ENCODE measurements at places on chromosomes 2 and 18. TPM values are rescaled to one million over a fixed set of nuclear protein-coding genes. Genes with fewer than 3 reads are reported as not detected.
A peak's percentile ranks its signal among the peaks of the same experiment; 100 is the strongest.

MPP4 gene
- total RNA-seq: not detected

VWA3B gene
- not detected for total RNA-seq

RGPD3 gene
- not detected for total RNA-seq

LGALSL gene
- 0.50 TPM for total RNA-seq

SP9 gene
- total RNA-seq: not detected

VIT gene
- not detected for total RNA-seq

RAB17 gene
- total RNA-seq: not detected

MYL1 gene
- not detected for total RNA-seq

CD226 gene
- 181 TPM for total RNA-seq

CDK5R2 gene
- not detected for total RNA-seq

- no peak for DNase-seq
These were observed 66.3 kb upstream of the RPE start for GRCh38 chr2:209936106-209936666.

GRCh38 chr2:84846741-84847142 lies 34.1 kb downstream of the TRABD2A start:
- peak; percentile 50 for DNase-seq

- no peak for DNase-seq
These were observed 744.4 kb downstream of the KCNJ3 start for GRCh38 chr2:155442755-155443372.

- DNase-seq: no peak
These were observed 1338.4 kb upstream of the CHAC2 start for GRCh38 chr2:52429171-52429570.

DNA sequence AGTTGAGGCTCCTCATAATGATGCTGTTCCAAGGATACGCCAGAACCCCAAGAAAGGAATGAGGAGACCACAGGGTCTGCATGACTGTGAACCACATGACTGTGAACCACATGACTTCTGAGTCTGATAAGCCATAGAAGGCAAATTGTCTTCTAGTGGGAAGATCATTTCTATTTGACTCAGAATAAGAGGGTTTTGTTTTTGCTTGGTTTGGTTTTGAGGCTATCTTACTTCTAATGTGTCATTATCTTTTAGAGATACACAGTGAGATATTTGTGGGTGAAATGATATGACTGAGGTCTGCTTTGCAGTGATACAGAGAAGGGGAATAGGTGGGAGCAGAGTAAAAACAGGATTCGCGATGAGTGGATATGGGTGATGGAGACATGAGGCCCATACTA lies 28.9 kb upstream of the BCL2L11 start:
- DNase-seq: no peak

GRCh38 chr2:241466230-241466629 lies 42.2 kb downstream of the STK25 start:
- DNase-seq: no peak

GRCh38 chr2:207475546-207475945 lies 54.2 kb upstream of the CREB1 start:
- DNase-seq: no peak

GRCh38 chr2:231546014-231546715 lies 15.9 kb upstream of the NMUR1 start:
- no peak for DNase-seq

- no peak for DNase-seq
These were observed 74.8 kb upstream of the SLC39A10 start for GRCh38 chr2:195582188-195582587.

DNA sequence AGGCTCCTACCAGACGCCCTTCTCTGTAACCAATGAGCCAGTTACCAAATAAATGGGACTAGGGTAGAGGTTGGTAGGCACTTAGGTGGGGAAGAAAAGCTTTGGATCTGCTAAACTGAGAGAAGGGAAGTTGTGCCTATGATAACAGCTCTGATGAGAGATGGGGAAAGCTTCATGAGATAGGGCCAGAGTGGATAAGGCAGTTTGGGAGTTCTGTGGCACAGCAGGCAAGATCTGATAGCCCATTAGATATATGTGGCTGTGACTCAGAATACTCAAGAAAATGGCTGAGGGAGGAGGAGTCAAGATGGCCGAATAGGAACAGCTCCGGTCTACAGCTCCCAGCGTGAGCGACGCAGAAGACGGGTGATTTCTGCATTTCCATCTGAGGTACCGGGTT lies 99.8 kb downstream of the PDE11A start:
- no peak for DNase-seq

DNA sequence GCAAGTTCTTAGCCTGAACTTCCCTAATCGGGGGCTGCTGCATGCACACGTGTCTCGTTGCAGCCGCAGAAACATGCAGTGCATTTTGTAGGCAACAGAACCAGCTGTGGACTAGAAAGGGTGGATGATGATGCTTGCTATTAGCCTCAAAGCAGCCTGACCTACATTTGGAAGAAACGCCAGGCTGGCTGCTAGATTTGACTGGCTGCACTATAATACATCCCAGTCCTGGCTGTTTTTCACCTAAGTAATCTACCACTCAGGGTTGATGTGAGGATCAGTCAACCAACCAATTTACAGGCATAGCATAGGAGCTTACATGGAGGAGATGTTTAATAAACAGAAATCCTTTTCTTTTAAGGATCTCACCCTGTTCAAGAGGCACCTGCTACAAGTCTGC lies 56.4 kb upstream of the SPP2 start:
- DNase-seq: no peak

- no peak for DNase-seq
These were observed 786.0 kb upstream of the ZEB2 start for GRCh38 chr2:145305889-145306288.

DNA sequence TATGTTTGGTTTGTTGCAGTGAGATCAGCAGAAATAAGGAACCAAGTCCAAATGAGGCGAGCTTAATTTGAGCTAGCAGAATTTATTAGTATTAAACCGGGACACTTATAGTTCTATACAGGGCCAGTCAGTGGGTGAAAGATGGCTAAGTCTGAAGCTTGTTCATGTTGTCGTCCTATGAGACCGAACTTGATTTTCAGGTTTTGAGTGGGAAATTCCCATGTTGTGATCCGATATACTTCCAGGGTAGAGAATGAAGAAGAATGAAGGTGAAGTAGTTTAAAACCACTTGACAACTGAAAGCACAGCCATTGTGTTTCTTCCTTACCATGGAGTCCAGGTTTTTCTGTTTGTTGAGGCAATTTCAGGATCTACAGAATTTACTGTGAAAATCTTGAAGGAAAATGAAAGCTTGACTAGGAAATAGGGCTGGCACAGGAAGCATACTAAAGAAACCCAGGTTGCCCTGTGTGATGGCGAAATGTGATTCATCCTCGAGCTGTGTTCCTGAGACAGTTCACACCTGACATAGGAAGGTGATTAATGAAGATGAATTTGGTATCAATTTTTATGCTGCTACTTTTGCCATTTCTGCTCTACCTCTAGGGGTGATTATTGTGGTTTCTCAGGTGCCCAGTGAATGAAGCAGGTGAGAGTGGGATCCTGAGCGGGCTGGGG lies 37.6 kb upstream of the MGAT5 start:
- no peak for DNase-seq

- DNase-seq: no peak
These were observed 101.7 kb downstream of the STK39 start for GRCh38 chr2:168145426-168146310.

DNA sequence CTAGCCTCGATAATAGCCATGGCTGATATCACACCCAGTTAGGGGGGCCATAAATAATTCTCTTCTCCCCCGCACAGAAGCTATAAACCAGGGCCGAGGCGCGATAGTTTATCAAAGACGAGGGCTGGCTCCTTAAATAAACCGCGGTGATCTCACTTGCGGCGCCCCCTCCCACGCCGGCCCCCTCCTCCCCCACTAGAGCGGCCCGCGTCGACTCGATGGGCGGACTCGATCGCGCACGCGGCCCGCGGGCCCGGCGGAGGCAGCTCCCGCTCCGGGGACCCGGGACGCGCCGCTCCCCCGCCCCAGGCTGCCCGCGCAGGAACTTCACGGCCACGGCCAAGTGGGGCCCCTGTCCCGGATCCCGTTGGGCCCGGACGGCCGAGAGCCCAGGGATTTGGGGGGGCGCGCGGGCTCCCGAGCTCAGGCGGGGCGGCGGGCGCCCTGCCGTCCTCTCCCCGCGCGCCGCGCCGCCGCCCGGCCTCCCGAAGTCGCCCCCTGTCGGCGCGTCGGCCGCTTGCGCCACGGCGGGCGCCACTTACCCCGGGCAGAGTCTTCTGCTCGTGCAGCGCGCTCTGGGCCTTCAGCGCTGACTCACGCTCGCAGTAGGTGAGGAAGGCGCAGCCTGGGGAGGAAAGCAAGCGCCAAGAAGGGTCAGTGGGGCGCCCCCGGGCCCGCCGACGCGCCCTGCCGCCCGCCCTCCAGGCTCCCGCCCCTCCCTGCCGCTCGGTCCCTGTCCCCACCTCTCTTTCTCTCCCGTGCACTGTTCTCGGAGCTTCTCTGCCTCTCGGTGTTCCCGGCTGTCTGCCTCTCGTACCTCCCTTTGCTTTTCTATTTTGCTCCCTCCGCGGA lies 80.4 kb downstream of the CELF4 start:
- no peak for DNase-seq

- no peak for DNase-seq
These were observed 22.2 kb upstream of the TMEM87B start for GRCh38 chr2:112032689-112033465.

DNA sequence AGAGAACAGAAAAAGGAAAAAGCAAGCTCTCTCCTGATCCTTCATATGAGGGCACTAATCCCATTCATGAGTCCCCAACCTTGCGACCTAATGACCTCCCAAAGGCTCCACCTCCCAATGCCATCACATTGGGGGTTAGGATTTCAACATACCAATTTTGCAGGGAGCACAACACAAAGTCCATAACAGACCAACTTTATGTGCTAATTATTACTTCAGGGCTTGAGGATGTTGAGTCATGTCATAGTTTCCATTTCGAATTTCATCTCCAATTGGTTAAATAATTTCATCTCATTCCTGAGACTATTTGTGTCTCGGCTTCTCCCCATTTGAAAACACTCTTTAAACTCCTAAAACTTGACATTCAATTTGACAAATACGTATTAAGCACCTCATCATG lies 69.9 kb upstream of the KLF7 start:
- no peak for DNase-seq

- DNase-seq: no peak
These were observed 73.8 kb upstream of the CD226 start for GRCh38 chr18:70021498-70021897.

- DNase-seq: no peak
These were observed 7.6 kb downstream of the ESPNL start for GRCh38 chr2:238107525-238108422.

DNA sequence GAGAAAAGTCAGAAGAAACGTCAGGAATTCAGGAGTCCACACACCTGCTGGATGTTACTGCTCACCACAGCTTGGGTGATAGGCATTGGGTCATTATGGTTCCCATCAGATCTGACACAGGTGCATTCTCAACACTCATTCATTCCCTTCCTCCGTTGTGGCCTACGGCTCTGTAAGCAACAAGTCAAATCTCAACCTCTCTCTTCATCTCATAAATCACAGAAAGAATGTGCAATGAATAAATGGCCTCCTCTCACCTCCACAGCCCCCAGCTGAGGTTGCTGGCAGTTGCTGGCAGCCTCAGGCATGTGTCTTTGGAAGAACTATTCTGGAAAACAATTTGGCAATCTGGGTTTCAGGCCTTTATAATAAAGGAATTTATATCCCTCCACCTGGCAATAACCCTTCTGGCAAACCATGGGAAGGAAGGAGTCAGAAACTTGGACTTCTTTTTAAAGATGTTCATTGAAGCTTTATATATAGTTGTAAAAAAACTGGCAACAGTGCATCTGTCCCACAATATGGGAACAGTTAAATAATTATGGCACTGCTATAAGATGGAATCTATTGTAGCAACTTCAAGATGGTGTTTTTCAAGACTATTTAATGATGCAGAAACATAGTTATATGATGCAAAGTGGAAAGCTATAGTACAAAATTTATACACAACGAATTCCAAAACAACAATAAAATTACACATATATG lies 175.4 kb downstream of the ANAPC1 start:
- DNase-seq: no peak

DNA sequence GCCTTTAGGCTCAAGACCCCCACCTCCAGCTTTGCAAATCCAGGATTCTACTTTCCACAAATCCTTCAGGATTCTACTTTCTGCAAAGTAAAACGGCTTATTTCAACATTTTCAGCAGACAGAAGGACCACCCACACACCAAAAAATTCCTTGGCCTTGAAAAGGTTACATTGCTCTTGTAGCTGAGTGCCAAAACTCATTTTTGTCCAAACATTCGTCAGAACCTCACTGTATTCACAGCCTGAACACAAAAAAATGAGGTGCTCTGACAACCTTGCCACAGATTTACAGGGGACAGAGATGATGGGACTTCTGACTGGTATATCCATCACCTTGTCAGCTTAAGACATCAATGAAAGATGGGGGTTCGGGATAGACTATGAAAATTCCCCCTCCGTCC lies 63.0 kb upstream of the COX7A2L start:
- no peak for DNase-seq

- DNase-seq: no peak
These were observed 513.6 kb upstream of the LRRTM4 start for GRCh38 chr2:78035804-78036203.

- DNase-seq: no peak
These were observed 262.7 kb upstream of the SPOPL start for GRCh38 chr2:138238908-138239307.

DNA sequence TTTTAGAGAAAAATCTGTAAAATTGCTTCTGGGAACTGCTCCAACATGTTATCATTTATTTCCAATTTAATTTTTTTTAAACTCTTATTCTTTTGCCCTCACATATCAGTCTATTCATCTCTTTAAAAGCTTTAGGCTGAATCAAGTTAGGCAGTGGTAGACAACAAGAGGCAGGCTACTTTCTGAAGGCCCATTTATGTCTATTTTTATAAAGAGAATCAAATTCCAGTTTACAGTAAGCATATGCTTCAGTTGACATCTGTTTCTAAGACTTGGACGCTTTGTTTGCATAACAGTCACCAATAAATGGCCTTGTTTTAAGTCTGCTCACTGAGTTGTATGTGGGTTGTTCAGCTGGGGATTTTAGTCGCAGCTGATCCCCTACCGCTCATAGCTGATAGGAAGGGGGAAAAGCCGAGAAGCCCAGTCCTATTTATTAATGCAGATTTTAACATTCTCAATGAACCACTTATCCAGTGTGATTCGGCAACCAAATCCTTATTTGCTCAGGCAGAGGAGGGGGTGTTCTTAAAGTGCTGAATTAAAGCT lies 260.4 kb upstream of the SIX3 start:
- no peak for DNase-seq

GRCh38 chr2:118320658-118321057 lies 232.4 kb downstream of the INSIG2 start:
- DNase-seq: no peak

DNA sequence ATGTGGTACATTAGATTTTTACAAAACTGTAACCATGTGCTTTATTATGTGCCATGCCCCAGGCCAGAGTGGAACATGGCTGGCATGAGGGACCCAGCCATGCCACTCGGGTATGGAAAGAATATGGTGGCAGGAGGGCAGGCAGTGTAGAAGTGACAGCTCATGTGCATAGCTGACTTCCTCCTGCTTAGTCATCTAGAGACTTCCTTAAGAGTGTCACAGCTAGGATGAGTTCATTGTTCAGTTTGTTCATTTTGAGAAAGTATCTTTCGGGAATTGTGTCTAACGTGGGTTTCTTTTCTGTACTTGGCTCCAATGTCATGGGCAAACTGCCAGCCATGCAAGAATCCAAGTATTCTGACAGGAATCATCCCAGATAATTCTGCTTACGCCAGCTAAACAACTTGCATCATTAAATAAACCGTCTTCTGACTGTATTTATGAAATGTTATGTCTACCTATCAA lies 94.3 kb upstream of the ITGB6 start:
- DNase-seq: no peak

All from natural killer cell treated with Interleukin-12 subunit alpha and Interleukin-12 subunit beta and Interleukin-15 and Interleukin-18, amount 100 ng/mL, for 72 hours (primary cell).